Dermis lymphatic vessel endothelial cell (primary cell): ENCODE measurements at places on chromosomes 6 and 20. TPM values are rescaled to one million over a fixed set of nuclear protein-coding genes. Genes with fewer than 3 reads are reported as not detected.

COL20A1 gene
- not detected in 2 replicates for total RNA-seq

ZCCHC3 gene
- 19.8 and 24.2 TPM in 2 replicates for total RNA-seq

MEP1A gene
- not detected in 2 replicates for total RNA-seq

SH3BGRL2 gene
- 159 and 172 TPM in 2 replicates for total RNA-seq

LRP11 gene
- total RNA-seq: 11.8 and 12.0 TPM in 2 replicates
